ENCODE measurements at places on chromosomes 4 and X.

GRCh38 chrX:132763528-132763927 is 194.9 kb downstream of the HS6ST2 start:
- H3K27me3 ChIP-seq = no peaks in the 10 kb centered on the region
- H3K27ac ChIP-seq = no peak overlapping the region
- no peak overlapping the region for H3K4me3 ChIP-seq
- H3K4me1 ChIP-seq = no peaks in the 10 kb centered on the region
- DNase-seq = no peak

DNA sequence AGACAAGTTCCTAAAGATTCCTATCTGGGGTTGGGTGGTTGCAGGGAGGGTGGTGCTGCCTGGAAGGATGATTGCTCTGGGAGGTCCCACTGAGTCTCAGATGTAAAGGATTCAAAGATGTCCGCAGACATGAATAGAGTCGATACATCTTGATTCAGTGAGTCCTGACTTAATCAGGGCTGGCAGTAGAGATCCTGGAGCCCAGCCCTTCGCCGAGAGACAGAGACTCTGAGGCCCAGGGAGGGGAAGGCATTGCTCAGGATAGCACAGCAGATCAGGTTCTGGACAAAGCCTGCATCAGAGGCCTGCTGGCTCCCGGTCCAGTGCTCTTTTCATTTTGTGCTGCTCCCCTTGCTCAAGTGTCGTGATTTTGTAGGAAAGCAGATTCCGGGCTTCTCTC is 21.7 kb downstream of the PJA1 start:
- H3K4me1 ChIP-seq = no peaks in the 10 kb centered on the region
- H3K36me3 ChIP-seq = no peaks in the 10 kb centered on the region
- H3K27me3 ChIP-seq = peaks cover 2% of the 10 kb centered on the region
- H3K27ac ChIP-seq = no peak overlapping the region
- DNase-seq = no peak
- no peak overlapping the region for H3K4me3 ChIP-seq

DNA sequence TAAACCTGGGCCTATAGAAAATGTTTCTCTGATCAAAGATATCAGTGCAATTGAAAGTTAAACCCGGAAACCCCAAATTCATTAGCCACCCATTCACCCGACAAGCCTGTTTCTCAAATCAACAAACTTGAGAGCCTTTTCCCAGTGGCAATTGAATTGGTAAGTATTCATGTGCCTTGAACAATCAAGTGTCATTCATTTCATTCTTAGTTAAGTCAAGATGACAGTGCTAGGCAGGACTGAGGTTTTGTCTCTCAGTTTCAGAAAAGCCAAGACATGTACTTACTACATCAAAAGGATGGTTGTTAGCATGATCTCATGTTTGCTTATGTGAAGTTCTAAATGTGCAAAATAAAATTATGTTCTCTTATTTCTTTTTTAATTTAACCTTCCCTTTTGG is 32.3 kb downstream of the CC2D2A start:
- H3K27ac ChIP-seq = no peak overlapping the region
- no peak overlapping the region for H3K4me3 ChIP-seq
- no peaks in the 10 kb centered on the region for H3K4me1 ChIP-seq
- no peaks in the 10 kb centered on the region for H3K36me3 ChIP-seq
- H3K27me3 ChIP-seq = no peaks in the 10 kb centered on the region

- no peaks in the 10 kb centered on the region for H3K36me3 ChIP-seq
- H3K4me1 ChIP-seq = no peaks in the 10 kb centered on the region
- no peak overlapping the region for H3K27ac ChIP-seq
- no peak for DNase-seq
- no peaks in the 10 kb centered on the region for H3K27me3 ChIP-seq
Observed at GRCh38 chr4:140326395-140326993, 47.0 kb upstream of the SCOC start.

DNA sequence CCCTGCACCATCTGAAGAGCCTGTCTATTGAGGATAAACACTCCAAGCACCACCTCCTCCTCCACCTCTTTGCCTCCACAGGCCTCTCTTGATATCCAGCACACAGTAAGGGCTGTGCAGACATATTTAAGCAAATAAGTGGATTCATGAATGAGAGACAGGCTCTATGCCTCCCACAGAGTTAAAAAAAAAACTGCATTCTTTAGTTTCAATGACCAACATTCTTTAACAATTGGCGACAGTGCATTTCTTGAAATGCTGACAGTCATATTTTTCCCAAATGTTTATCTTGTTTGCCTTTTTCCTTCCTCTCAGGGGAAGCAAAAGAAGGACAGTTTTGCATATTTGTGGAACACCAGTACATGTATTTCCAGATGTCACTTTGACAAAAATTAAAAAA is 38.6 kb downstream of the MXRA5 start:
- no peaks in the 10 kb centered on the region for H3K27me3 ChIP-seq
- H3K36me3 ChIP-seq = no peaks in the 10 kb centered on the region
- DNase-seq = no peak
- H3K27ac ChIP-seq = no peak overlapping the region

DNA sequence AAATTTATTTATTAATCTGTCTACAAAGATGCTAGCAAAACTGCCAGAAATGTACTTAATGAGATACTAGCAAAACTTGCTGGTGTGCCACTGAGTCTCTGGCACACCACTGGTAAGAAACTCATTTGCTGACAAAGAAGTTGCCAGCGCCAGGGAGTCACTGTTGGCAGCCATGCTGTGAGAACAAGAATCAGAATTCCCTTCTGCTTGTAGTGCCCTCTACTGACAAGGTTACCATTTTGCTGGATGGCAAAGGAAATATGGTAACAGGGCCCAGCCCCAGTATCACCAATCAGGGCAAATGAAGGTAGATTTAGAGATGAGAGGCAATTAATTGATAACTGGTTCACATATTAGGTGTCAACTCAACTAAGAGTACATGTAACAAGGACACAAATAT is 750.1 kb upstream of the ADGRL3 start:
- no peak overlapping the region for H3K27ac ChIP-seq
- H3K27me3 ChIP-seq = no peaks in the 10 kb centered on the region
- no peak for DNase-seq
- no peaks in the 10 kb centered on the region for H3K36me3 ChIP-seq
- no peaks in the 10 kb centered on the region for H3K4me1 ChIP-seq

DNA sequence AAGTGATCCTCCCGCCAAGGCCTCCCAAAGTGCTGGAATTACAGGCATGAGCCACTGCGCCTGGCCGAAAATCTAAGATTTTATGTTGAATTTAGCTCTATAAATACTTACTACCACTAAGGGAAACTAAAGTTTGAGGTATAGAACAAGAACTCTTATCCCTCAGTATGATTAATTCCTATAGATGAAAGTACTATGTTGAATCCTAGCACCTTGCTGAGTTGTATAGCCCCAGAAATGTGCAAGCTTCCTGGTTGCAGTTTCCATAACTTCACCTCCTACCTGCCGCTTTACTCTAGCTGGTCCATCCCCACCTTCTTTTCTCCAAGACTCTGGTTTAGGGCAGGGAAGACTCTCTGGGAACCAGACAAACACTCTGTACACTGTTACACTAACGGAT is 11.8 kb upstream of the TSPAN5 start:
- H3K4me3 ChIP-seq = no peak overlapping the region
- H3K4me1 ChIP-seq = peaks cover 5% of the 10 kb centered on the region
- no peak for DNase-seq

DNA sequence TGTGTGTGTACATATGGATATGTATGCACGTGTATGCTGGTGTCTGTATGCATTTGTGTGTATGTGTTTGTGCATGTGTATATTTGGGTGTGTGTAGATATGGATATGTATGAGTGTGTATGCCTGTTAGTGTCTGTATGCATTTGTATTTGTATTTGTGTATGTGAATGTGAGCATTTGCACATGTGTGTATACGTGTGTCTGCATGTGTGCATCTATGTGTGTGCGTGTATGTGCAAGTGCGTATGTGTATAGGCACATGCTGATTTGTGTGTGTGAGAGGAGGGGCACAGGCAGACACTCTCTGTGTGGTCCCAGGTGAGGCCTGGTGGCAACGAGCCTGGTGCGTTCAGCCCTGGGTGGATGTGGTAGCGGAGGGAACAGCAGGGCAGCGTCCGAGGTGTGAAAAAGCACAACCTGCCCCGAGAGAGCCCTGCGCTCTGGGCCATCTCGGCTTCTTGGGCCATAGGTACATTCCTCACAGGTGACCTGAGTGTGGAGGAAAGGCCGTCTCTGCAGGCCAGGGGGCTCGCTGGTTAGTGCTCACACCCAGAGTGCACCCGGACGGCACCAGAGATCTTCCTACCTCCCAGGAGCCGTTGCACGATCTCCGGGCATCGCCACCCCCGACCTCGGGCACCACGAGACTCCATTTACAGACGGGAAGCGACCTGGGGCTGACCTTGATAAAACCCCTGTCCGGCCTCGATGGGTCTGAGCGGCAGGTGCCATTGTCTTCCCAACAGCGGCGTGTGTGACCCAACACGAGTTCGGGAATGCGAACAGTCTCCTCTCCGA is 45.0 kb downstream of the ASMT start:
- no peak overlapping the region for H3K4me3 ChIP-seq
- H3K36me3 ChIP-seq = no peaks in the 10 kb centered on the region

GRCh38 chr4:126223784-126224407 is 909.1 kb downstream of the FAT4 start:
- no peak overlapping the region for H3K4me3 ChIP-seq
- no peak overlapping the region for H3K27ac ChIP-seq
- DNase-seq = no peak
- no peaks in the 10 kb centered on the region for H3K36me3 ChIP-seq
- H3K4me1 ChIP-seq = no peaks in the 10 kb centered on the region
- no peaks in the 10 kb centered on the region for H3K27me3 ChIP-seq

GRCh38 chr4:48047421-48047844 is 30.9 kb downstream of the NIPAL1 start:
- peaks cover 23% of the 10 kb centered on the region for H3K4me1 ChIP-seq
- H3K27ac ChIP-seq = no peak overlapping the region
- peak; percentile 48 for DNase-seq
- H3K36me3 ChIP-seq = no peaks in the 10 kb centered on the region
- peak overlapping the region; percentile 9 for H3K4me3 ChIP-seq
- H3K27me3 ChIP-seq = peaks cover 10% of the 10 kb centered on the region

DNA sequence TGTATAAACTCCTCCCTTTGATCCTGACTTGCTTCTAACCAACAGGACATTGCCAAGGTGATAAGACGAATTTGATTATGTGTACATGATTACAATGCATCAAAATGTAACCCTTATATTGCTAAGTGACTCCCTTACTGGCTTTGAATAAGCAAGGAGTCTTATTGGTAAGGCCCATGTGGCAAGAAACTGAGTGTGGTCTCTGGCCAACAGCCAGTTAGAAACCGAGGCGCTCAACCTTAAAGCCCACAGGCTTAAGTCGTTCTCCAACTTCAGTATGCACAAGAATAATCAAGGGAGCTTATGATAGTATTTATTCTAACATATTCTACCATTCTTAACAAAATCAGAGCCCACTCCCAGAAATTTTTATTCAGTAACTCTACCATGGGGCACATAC is 374.2 kb upstream of the F9 start:
- no peaks in the 10 kb centered on the region for H3K4me1 ChIP-seq
- no peaks in the 10 kb centered on the region for H3K27me3 ChIP-seq

GRCh38 chr4:7451434-7451789 is 16.7 kb upstream of the PSAPL1 start:
- peaks cover 8% of the 10 kb centered on the region for H3K27me3 ChIP-seq
- no peak for DNase-seq
- no peak overlapping the region for H3K27ac ChIP-seq
- no peak overlapping the region for H3K4me3 ChIP-seq
- H3K36me3 ChIP-seq = no peaks in the 10 kb centered on the region

- DNase-seq = no peak
- H3K4me3 ChIP-seq = no peak overlapping the region
- H3K36me3 ChIP-seq = no peaks in the 10 kb centered on the region
- H3K27me3 ChIP-seq = no peaks in the 10 kb centered on the region
- no peaks in the 10 kb centered on the region for H3K4me1 ChIP-seq
Observed at GRCh38 chr4:4961936-4962335, 57.3 kb downstream of the CYTL1 start.

DNA sequence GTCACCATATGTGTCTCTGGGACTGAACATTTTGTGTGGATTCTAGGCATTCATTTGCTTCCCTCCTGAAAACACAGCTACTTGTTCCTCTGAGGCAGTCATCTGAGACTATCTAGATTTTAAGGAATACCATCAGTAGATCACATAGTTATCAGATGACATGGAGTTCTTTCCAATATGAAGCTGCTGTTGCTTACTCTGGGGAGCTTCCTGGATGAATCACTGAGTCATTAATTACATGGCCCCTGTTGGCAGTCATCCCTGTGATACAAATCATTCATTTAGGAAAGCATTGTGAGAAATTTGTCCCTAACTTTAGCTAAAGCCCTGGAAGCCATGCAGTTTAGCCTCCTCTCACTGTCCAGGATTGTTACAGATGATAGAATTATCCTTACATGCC is 98.2 kb upstream of the ARSJ start:
- H3K4me3 ChIP-seq = no peak overlapping the region
- no peaks in the 10 kb centered on the region for H3K4me1 ChIP-seq
- H3K27me3 ChIP-seq = no peaks in the 10 kb centered on the region
- H3K36me3 ChIP-seq = no peaks in the 10 kb centered on the region
- no peak overlapping the region for H3K27ac ChIP-seq

GRCh38 chr4:168397611-168398169 is 79.1 kb upstream of the DDX60 start:
- H3K36me3 ChIP-seq = no peaks in the 10 kb centered on the region
- no peak overlapping the region for H3K4me3 ChIP-seq
- H3K27ac ChIP-seq = no peak overlapping the region
- no peak for DNase-seq
- H3K27me3 ChIP-seq = no peaks in the 10 kb centered on the region

DNA sequence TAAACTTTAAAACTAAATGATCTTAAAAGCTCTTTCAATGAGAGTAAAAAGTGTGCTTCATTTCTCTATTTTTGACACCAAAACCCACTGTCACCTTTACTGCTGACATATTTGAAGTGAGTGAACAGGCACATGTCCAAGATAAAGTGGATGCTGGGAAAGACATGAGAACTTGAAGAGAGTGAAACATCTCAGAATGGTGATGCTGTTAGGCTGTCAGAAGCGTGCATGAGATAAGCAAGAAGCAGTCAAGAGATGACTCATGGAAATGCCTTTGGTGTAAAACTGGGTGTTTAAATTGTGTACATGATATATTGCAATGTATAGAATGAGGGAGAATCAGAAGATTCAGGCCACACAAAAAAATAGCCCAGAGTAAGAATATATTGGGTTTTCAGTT is 21.8 kb upstream of the GBA3 start:
- peaks cover 3% of the 10 kb centered on the region for H3K4me1 ChIP-seq
- H3K36me3 ChIP-seq = no peaks in the 10 kb centered on the region
- H3K27me3 ChIP-seq = no peaks in the 10 kb centered on the region

GRCh38 chrX:9396930-9397329 is 67.9 kb upstream of the TBL1X start:
- H3K4me1 ChIP-seq = no peaks in the 10 kb centered on the region
- H3K36me3 ChIP-seq = no peaks in the 10 kb centered on the region
- DNase-seq = no peak
- no peaks in the 10 kb centered on the region for H3K27me3 ChIP-seq
- no peak overlapping the region for H3K4me3 ChIP-seq

Measured in T-cell (primary cell).